Stimulated activated CD8-positive, alpha-beta memory T cell treated with anti-CD3 and anti-CD28 coated beads, Interleukin-2, amount 100 ng/mL, for 1 hour (primary cell): ENCODE measurements at places on chromosomes 3 and 15.

DNA sequence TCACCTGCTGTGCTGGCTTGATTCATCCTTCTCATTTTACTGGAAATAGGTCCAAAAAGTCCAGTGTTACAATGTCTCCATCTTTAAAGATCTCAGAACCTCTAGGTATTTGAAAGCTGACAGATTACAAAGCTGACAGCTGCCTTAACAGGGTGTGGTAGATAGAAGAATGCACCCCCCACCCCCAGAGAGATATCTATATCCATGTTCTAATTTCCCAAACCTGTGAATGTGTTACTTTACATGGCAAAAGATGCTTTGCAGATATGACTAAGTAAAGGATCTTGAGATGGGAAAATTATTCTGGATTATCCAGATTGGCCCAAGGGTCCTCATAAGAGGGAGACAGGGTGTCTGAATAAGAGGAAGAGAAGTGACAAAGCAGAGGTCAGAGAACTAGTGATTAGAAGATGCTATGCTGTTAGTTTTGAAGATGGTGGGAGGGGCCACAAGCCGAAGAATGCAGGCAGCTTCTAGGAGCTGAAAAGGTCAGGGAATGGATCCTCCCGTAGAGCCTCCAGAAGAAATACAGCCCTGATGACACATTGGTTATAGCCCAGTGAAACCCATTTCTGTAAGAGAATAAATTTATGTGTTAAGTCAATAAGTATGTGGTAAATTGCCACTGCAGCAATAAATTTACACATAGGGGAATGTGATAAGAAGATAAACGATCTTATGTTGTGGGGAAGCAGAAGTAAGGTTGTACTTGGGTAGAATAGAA is 21.5 kb upstream of the FSTL1 start:
- DNase-seq = no peak

DNA sequence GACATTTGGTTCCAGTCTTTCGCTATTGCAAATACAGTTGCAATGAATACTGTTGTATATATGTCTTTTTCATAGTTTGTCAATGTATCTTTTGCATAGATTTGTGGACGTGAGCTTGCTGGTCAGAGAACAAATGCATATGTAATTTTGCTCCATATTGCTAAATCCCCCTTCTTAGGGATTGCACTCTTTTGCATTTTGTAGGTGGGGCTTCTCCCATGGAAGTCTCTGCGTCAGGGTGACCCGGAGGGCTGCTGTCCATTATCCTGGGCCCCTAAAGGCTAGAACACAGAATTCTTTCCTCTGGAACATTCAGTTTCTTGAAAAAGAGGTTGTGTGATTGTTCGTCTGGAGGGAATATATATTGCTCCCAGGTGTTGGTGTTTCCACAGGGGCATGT is 25.2 kb upstream of the KLHL25 start:
- DNase-seq = no peak

GRCh38 chr3:50242381-50242770 is 6.4 kb downstream of the GNAI2 start:
- no peak for DNase-seq

GRCh38 chr3:53227993-53228885 is 27.6 kb downstream of the TKT start:
- DNase-seq = no peak

- DNase-seq = no peak
Measured at GRCh38 chr3:108283006-108283405, 13.3 kb upstream of the HHLA2 start.

DNA sequence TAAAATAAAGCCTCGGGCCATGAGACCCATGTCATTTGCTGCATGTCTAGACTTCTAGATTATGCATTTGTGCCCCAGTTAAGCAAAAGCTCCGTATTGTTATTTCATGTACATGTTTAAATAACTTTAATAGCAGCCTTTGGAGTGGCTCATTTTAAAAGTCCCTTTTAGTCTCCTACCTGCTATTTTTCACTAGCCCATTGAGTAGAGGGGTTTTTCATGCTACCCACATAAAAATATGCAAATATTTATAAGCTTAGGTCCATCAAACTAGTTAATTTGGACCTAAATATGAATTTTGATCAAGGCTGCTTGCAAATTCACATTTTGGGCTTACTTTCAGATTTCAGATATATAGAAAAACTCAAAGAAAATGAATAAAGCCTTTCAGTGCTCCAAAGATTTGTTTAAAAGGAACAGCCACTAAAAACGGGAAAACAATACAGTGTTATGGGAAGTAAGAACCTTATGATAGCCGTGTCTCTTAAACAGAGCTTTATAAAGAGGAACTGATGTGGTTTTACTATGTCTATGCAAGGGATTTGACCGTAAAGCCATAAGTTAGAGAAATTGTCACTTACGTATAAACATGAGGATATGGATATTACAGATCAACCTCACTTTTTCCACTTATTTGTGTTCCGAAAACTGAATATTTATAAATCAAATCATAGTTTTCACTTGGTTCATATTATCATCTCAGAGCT is 30.0 kb downstream of the FILIP1L start:
- no peak for DNase-seq

DNA sequence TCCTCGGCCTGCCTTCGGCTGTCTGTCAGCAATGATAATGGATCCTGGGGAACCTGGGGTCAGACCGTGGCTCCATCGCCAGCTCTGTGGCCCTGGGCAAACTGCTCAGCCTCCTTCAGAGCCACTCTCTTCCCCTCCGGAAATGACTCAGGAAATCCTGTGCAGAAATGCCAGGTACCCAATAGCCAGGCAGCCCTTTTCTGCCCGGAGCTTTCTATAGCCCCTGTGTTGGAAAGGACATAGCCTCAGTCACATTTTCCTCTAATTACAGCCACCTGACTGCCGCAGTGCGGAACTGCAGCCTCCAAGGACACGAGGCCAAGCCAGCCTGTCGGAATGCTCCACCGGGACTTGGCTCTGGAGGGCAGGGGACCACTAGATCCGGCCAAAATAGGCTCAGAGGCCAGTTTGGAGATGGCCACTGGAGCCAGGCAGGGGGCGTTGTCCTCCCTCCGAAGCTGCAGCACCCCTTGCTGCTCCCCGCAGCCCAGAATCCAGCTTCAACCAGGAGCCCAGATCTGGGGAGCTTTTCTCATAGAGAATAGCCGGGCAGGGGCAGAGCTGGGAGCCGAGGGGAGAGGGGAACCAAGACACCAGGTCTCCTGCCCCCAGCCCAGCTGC is 11.6 kb upstream of the ZXDC start:
- DNase-seq = no peak

DNA sequence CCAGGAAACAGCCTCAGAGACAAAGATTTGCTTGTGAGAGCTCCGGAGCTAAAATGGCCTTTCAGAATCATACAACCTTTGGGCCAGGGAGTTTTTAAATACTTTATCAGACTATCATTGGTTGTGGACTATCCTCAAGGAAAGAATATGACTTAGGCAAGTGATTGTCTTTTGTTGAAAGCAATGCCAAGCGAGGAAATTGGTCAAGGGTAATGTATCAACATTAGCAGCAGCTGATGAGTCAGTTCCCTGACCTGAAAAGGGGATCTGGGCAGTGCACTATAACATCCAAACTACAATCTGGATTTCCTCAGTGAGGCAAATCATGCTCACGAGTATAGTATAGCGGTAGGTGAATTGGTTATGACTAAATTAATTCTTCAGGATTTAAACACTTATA is 303.6 kb downstream of the LSAMP start:
- no peak for DNase-seq

- no peak for DNase-seq
Measured at GRCh38 chr3:65928110-65928509, 110.6 kb downstream of the MAGI1 start.

DNA sequence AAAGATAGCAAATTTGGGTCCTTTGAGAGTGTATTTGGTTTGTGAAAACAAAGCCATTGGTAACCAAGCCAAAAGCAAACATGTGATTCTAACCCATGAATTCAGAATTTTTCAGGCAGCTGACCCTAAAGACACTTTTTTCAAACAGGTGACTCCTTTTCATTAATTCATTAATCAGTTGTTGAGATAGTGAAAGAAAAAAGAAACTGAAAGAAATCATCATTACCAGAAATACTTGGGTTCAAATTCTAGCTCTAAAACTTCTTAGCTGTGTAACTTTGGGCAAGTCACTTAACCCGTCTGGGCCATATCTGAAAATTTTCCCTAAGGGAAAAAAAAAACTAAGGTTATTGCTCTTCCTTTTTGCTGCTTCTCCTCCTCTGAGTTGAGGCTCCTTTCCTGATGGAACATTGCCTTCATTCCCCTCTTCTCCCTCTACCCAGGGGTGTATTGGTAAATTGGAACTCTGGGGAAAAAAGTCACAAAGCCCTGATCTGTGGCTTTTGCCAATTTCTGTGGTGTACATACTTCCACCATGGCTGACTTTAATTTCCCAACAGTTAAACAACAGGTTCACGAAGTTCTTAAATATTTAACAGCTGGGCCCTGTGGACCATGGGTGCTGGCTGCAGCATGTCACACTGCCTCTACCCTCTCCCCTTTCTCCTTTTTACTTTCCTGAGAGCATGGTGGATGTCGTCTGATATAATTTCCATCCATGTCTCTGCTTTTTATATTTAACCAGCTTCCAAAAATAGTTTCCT is 120.3 kb downstream of the ASB7 start:
- no peak for DNase-seq

- DNase-seq = no peak
Measured at GRCh38 chr15:87263871-87264270, 992.7 kb downstream of the NTRK3 start.

GRCh38 chr3:40477666-40478065 is 744 bp downstream of the ZNF619 start:
- DNase-seq = no peak

DNA sequence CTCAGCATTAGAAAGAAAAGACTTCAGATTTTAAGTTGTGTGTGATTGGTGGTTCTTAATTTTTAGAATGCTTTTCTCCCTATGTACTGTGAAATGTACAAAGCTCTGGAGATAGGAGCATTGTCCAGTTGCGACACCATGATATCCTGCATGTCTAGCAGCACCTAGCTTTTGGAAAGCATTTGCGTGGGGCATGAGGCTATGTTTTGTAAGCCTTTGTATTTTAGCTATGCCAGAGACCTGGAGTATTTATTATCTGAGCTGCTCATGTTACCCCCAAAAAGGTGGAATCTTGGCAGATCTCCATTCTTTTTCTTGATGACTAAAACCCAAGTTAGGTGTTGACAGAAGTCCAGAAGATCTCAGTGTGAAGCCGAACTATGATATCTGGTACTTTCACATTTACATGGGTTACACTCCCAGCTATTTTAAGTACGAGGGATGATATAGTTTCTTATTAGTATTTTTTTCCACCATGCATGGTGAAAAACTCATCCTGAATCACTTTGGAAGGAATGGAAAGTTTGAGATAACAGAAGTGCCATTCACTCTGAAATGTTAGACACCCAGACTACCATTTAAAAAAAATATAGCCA is 126.7 kb upstream of the SAMMSON start:
- no peak for DNase-seq

GRCh38 chr3:186013312-186013711 is 75.5 kb upstream of the TRA2B start:
- no peak for DNase-seq

DNA sequence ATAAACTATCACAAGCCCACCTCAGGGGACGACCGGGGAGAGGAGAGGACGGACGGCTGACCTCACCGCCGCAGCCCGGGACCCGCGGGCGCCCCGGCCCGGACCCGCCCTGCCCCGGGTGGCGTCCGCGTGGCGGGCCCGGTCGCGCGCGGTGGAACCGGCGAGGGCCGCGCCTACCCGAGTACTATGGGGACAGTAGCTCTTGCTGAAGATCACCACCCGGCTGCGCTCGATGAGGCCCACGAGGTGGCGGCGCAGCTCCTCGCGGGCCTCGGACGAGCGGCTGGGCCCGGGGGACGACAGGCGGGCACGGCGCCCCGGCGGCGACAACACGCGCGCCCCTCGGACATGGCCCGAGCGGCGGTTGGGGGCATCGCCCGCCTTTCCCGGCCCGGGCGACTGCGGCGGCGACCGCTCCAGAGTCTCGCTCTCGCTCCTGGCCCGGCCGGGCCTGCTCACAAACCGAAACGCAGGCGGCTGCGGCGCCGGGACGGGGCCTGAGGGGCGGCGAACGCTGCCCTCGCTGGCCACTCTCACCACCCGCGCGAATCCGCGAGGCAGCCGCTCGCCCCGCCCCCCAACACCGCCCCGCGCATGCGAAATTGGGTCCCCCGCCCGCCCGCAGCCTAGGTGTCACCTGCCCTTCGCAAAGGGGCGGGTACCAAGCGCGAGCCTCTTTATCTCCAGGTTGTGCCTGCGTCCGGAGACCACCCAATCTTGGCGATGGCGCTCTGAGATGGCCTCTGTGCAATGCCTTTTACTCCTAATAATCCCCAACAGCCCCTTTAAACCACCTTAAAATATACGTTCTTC is at the start of gene TXNRD3:
Gene TXNRD3 (minus strand): TSS at position 554 of the 813 bp plus-strand sequence.
- peak; percentile 61 for DNase-seq

- DNase-seq = no peak
Measured at GRCh38 chr15:100338247-100338646, 3.5 kb downstream of the ADAMTS17 start.

DNA sequence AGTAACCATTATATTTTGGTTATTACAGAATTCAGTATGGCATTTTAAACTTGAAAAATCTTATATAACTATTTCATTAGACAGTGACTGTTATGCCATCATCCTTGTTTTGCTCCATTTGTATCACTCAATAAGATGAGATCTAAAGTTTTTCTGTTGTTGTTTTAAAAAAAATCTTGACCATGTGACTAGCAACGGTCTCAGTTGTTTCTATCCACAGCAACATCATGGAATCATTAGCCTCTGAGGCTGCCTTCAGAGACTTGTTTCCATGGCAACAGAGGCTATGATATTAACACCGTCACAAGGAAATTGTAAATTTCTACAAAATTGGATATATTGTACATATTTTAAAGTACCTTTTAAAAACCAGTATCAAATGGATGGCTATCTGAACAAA is 129.8 kb downstream of the DLG1 start:
- DNase-seq = no peak

GRCh38 chr15:28096411-28096669 is 2.8 kb downstream of the OCA2 start:
- DNase-seq = no peak

GRCh38 chr3:87076946-87077345 is 86.0 kb upstream of the VGLL3 start:
- no peak for DNase-seq

DNA sequence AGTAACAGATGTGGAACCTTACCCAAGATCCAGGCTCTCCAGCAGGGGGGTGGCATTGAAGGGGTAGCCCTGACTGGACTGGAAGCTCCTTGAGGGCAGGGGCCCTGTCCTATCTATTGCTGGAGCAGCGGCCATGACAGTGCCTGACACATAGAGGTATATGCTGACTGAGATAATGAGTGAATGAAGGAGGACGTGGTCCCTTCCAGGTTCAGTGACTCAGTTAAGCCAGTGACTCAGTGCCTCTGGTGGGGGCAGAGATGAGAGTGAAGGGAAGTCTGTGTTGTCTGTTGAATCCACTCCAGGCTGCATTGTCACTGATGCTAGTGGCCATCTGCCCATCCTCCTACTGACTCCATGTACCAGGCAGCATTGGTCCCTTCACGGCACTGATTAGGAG is 13.0 kb upstream of the CTXND1 start:
- no peak for DNase-seq

DNA sequence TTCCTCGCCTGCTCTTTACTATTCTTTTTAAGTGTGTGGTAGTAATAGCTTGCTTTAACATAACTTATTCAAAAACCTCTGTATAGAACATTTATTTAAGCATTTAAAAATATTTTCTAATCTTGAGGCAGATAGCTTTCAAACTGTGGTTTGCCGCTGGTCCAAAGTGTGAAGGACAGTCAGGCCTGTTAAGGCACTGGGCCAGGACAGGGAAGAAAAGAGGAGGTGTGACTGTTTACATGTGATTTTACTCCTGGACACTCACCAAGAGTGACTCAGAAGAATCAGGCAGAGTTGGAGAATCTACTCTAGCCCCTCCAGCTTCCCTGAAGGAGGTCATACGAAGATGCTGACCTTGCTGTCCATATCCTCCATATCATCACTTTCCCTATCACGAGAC is 44.7 kb downstream of the CEP152 start:
- no peak for DNase-seq
